ENCODE measurements at places on chromosomes 2 and 18. TPM values are rescaled to one million over a fixed set of nuclear protein-coding genes. Genes with fewer than 3 reads are reported as not detected.

- DNase-seq: no peak
These were observed 41.7 kb downstream of the RIT2 start for GRCh38 chr18:43073771-43074170.

DNA sequence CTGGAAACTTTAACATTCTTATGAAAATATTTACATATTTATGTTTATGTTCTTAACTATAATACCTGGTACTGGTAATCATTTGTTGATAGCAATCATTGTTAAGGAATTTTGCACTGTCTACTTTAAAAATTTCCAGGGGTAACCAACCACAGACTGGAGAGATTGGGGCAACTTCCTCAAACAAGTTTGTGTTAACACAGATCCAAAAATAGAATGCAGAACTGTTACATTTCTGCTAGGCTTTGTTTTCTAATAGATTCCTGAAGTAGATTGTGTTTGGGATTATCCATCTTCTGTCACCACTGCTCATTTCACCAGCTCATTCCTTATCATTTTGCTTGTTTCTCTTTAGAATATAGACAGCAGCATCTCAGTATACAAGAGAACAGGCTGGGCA lies 23.7 kb downstream of the RNF125 start:
- DNase-seq: no peak

The ING5 gene
- total RNA-seq: 16.4 TPM

The GPR39 gene
- not detected for total RNA-seq

- DNase-seq: no peak
These were observed 109.6 kb upstream of the FSIP2 start for GRCh38 chr2:185628985-185629384.

- DNase-seq: no peak
These were observed 137.6 kb downstream of the MYO1B start for GRCh38 chr2:191382801-191383200.

- DNase-seq: no peak
These were observed 589 bp upstream of the DAW1 start for GRCh38 chr2:227870710-227871374.

- DNase-seq: no peak
These were observed 547.5 kb upstream of the NRXN1 start for GRCh38 chr2:51579412-51579811.

The DSG2 gene
- total RNA-seq: 0.56 TPM

DNA sequence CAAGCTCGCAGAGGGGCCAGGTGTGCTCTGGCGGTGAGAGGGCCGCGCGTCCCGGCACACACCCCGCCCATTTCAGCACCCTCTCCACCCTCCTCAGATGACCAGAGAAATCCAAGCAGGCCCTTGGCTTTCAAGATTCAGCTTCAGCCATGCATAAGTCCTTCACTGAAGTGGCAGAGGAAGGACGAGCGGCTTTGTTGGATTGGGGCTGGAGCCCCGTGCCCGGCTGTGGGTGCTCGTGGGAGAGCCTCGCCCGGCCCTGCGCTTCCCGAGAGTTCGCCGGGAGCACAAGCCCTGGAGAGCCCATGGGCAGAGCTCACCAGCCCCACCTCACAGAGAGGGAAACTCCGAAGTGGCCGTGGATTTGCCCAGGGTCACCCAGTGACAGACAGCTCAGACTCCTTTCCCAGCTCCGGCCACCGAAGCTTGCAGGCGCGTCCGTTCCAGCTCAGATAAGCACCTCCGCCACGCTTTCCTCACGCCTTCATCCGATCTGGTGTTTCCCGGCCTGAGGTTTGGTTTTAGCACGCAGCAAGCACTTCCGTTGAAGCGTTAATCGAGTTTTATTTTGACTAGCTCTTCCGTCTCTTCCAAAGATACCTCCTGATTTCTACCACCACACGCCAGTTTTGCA lies 45.6 kb upstream of the MTCL1 start:
- DNase-seq: no peak

The CCDC178 gene
- total RNA-seq: 2.0 TPM

The CPLX4 gene
- total RNA-seq: not detected

DNA sequence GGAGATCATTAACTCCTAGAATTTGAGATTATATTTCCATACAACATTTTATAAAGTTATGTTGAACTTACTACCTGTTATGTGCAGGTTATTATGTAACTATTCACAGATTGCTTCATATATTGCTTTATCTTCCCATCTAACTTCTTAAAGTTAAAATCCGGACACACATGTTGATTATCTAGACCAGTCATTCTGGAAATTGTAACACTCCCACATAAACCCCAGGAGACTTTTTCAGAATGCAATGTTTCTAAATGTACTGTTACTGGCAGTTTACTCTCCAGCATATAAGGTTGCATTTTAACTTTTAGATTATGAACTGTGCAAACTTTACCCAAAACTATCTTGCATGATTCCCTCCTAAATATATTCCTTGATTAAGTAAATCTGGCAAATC lies 70.5 kb upstream of the FAM117B start:
- DNase-seq: no peak

GRCh38 chr2:3189076-3189591 lies 188.5 kb downstream of the EIPR1 start:
- no peak for DNase-seq

DNA sequence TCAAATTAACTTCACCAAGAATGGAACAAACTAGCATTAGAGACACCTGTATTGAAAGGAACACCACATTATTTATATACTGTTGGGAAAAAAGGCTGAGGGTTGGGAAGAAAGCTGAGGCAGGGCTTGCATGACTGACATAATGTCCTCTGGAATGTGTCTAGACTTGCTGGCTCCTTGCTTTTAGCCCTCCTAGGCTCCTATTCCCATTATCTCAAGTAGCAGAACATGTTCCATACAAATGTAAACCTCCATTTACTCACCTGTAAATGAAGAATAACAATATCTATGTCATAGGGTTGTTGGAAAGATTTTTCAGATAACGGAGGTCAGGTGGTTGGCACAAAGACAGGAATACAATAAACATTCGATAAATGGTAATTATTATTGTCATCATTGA lies 976 bp upstream of the ACADL start:
- no peak for DNase-seq

The FOXD4L1 gene
- 0.32 TPM for total RNA-seq

GRCh38 chr2:46428911-46429436 lies 50.4 kb upstream of the TMEM247 start:
- no peak for DNase-seq

- no peak for DNase-seq
These were observed 20.5 kb downstream of the FTCDNL1 start for GRCh38 chr2:199830531-199830930.

The CFAP221 gene
- total RNA-seq: 4.5 TPM

- DNase-seq: no peak
These were observed 25.3 kb downstream of the ADCY3 start for GRCh38 chr2:24894750-24895149.

DNA sequence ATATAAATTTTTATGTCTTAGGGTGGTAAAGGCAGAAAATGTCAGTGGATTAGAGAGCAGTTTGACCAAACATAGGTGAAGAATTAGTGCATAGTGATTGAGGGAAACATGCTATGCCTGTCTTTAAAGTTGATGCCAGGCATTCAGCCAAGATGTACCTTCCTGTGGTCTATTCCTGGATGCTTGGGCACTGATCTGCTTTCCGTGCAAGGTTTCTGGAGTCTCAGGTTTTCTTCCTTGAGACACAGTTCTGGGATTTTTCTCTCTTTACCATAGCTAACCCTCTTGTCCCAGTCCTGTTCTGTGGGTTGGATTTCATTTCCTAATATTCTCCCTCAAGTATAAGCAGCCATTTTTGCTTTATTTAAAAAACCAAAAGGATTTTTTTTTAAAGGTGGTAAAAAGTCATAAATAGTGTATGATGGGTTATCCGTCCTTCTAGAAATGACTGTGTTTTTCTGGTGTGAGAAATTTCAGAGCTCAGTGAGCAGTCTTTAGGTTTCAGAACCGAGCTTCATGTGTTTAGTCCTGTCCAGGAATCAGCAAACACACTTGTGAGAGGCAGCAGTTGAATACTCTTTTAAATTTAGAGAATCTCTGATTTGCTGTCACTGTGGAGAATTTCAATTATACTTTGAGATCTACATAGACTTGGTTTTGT lies 43.0 kb upstream of the CYBRD1 start:
- no peak for DNase-seq

GRCh38 chr2:233793465-233794127 lies 15.5 kb downstream of the MROH2A start:
- no peak for DNase-seq

GRCh38 chr2:75465317-75465984 lies 95.3 kb downstream of the EVA1A start:
- no peak for DNase-seq

DNA sequence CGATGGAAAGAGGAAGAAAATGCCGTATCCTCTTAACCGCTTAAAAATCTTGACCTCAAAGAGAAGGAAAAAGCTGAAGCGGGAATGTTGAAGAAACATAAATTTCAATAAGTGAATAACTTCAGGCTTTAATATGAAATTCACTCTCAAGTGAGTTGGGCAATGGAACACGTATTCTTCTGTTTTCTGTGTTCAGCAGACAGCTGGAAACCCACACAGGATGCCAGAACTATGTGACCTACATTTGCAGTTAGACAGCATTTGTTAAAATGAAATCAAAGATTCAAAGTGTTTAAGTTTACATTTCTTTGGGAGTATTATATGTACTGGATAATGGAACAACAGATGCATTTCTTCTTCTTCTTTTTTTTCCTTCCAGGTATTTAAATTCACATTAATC lies 80.5 kb upstream of the SPATS2L start:
- no peak for DNase-seq

DNA sequence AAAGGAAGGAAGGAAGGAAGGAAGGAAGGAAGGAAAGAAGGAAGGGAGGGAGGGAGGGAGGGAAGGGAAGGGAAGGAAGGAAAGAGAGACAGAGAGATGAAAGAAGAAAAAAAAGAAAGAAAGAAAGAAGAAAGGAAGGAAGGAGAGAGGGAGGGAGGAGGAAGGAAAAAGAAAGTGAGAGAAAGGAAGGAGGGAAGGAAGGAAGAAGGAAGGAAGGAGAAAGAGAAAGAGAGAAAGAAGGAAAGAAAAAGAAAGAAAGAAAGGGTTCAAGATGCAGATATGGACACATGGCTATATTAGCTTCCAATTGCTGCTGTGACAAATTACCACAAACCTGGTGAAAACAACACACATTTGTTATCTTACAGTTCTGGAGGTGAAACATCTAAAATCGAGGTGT lies 20.4 kb upstream of the UBE2F start:
- no peak for DNase-seq

DNA sequence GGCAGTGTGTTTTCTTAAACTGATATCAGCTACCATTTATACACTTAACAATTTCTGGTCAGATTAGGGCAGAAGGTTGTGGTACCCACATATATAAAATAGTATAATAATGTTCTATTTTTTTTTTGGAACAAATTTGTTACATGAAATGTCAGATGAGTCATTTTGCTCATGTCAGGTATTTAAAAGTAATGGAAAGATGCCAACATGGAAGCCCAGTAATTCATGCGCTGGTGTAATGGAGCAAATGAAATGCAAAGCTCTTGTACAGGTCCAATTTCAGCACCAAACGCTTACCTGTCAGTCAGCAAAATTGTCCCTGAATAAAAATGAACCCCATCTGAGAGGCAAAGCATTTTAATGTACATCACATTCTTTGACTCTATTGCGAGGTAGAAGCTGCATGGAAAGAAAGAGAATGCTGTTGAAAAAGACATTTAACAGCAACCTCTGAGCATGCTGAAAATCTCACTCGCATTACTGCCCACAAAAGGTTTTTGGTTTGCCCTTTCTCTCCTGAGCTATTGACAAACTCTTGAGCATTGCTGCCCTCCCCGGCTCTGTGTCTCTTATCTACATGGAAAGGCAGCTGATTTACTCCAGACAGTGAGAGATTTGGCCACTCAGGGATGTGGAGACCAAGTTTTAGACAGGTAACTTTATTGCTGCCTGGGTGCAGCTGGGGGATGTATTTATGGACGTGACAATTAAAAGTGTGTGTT lies 217.5 kb downstream of the CAMKMT start:
- DNase-seq: no peak

The COBLL1 gene
- total RNA-seq: 212 TPM

GRCh38 chr2:39383146-39383545 lies 53.9 kb downstream of the MAP4K3 start:
- DNase-seq: no peak

- DNase-seq: no peak
These were observed 151.1 kb downstream of the FSHR start for GRCh38 chr2:49003201-49003600.

The AFG3L2 gene
- total RNA-seq: 42.0 TPM

DNA sequence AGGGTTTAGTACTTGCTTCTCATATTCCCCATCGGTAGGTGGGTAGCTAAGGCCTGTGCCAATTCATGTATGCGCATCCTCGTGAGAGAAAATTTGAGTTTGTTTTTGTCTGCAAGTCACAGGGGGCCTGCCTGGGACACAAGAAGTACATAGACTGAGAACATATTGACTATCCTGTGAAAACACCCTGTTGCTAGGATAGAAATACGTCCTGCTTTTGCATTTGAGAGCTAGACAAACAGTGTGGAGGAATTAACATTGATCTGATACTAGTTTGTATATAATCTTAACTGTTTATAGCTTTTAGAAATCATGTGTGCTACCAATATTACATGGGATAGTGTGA lies 10.9 kb downstream of the WDR7 start:
- no peak for DNase-seq

GRCh38 chr2:225999692-226000091 lies 600.2 kb downstream of the NYAP2 start:
- DNase-seq: no peak

- no peak for DNase-seq
These were observed 7.2 kb downstream of the CPSF3 start for GRCh38 chr2:9430316-9431293.

The FAP gene
- total RNA-seq: 0.53 TPM

DNA sequence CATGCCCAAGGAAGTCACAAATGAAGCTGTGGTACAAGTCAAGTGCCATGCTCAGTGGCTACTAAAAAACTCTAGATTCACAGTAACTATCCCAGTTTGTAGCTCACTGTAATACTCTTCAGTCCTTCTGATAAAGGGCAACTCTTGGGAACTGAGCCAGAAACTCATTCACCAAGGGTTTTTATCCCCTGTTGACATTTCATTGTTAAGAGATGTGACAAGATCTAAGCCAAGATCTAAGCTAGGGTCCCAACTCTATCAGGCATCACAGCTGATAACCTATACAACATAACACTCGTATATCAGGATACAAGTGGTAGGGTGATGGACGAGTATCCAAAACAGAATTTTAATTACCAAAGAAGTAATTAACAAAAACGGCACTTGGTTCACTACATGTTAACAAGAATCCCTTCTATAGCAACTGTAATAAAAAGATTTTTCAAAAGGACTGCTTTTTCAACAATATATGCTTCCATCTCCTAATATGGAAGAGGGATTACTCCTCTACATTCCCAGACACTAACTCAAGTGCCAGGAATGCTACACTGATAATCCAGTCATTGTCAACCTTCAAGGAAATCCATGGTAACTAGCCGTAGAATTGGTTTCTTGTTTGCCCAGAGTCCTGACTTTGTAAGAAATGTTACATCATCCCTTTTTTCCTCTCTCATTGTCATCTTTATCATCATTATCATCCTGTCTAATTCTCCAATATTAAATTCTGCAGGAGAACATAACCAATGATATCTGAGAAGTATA lies 111.7 kb downstream of the CDH2 start:
- DNase-seq: no peak

GRCh38 chr2:45014831-45015230 lies 5.6 kb upstream of the SIX2 start:
- no peak for DNase-seq

The EMX1 gene
- not detected for total RNA-seq
